ENCODE measurements at places on chromosomes 13 and 19. TPM values are rescaled to one million over a fixed set of nuclear protein-coding genes. Genes with fewer than 3 reads are reported as not detected.

MLNR gene
- not detected for total RNA-seq

ANKLE1 gene
- 0.18 TPM for total RNA-seq

TUBA3C gene
- total RNA-seq, result not detected

SLC46A3 gene
- 5.8 TPM for total RNA-seq

SLC27A5 gene
- 12.4 TPM for total RNA-seq
